ENCODE measurements at places on chromosomes 3 and 15.

GRCh38 chr3:45885979-45886705 is at the start of gene CCR9:
CCR9 (plus strand) TSS chr3:45886543; CDS start chr3:45894934, 8,391 bp downstream.
- no peak for DNase-seq

DNA sequence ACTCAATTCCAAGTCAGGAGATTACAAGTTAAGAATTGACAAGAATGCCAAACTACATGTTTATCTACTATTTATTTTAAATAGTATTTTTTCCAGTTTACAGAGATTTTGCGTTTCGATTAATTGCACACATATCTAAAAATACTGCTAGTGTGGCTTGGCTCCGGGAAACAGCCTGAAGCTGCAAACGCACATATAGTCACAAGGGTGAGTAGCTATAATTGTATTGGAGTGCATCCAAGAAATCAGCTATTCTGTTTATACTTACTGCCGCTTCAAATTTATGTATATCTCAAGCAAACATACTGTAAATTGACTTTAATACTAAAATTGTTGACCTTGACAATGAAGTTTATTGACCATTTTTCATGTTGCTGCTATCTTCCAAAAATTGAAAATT is 77.0 kb upstream of the PLSCR5 start:
- no peak for DNase-seq

- no peak for DNase-seq
These were observed 898.4 kb downstream of the PDCD6IP start for GRCh38 chr3:34696831-34697230.

GRCh38 chr15:81182756-81183438 is 13.8 kb upstream of the IL16 start:
- no peak for DNase-seq

DNA sequence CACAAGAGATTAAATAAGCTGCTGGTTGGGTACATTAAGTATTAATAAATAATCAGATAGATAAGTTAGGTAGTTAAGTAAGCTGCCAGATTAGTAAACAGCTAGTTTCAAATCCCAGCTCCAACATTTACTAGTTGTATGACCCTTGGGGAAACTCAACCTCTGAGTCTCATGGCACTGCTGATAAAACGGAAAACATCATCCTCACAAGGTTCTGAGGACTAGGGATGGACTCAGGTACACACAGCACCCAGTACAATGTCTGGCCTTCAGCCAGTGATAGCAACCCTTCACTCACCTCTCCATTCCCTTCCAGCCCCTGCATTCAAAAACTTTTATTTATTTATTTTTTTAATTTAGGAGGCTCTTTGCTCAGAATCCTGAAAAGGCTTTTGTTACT is 32.3 kb downstream of the B3GNT5 start:
- no peak for DNase-seq

DNA sequence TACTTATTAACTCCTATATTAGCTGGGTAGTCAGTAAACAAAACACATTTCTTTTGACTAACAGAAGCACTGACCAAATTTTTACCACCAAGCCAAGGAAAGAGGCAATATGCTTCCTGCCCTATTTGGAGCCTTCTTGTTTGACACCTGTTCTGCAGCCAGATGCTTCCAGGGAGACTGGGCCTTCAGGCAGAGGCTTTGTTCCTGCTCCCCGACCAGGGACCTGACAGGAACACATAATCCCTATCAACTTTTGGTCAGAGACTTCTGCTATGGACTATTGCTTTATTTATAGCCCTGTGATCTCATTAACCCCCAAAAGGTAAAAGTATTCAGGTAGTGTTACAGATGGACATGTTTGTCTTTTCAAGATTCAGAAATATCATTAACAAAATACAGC is 541.3 kb downstream of the NTRK3 start:
- DNase-seq: no peak

DNA sequence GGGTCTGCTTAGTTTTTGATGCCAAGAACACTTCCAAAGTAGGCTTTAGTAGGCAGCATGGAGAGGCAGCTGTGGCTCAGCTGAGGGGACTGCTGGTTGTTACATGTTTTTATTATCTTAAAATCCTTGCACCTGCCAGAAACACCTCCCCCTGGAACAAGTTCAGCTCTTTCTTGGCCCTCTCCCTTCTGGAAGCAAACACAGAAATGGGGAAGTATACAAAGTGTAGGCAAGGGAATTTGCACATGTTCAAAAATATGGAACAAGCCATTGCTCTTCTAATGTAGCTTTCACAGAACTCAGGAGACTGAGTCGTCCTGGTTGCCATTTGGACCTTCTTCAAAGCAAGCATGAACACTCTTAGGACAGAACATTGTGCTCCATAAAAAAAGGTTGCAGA is 169.1 kb upstream of the SEMA6D start:
- no peak for DNase-seq

DNA sequence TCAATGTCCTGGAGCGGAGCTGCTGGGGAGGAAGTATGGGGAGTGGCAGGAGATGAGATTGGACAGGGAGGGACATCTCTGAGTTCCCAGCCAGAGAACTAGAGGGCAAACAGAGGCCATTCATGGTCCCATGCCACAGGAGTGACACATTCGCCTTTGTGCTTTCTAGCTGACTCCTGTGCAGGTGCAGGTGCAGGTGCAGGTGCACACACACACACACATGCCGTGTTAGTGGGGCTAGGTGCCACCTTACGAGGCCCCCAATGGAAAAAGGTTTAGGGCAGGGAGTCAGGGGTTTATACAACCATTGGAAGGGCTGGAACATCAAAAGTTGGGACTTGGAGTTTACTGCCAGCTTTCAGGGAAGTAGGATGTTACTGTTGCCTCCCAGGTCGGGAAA is 52.0 kb downstream of the TPRA1 start:
- DNase-seq: no peak

DNA sequence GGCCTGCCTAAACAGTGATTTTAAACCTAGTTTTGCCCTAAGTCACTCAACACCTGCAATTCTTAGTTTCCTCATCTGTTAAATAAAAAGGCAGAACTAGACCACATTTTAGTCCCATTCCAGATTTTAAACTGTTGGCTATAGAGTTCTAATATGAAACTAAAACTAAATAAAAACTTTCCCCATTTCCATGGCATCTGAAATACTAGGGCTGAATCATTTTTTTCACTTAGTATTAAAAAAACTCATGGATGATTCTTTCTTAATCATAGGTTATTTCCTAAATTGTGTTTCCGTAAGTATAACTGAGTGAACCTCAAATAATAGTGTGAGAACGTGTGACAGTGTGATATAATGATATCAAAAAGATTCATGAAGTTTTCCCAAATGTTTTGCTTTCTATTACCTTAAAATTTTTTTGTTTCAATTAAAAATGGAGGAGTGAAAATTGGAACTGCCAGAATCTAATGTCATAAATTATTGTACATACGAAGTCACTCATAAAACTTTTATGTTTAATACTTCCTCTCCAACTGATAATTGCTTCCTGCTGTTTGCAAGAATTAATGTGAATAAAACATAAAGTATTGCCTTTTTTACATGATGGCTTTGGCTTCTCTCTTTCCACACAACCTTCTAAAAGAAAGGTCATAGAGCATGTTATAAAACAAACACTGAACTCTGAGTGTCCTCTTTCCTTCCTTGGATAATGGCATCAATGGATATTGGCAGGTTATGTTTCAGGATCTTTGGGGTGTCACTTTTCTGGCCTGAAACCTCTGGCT is 315.1 kb upstream of the MME start:
- no peak for DNase-seq

GRCh38 chr3:105402287-105402801 is 35.6 kb downstream of the ALCAM start:
- no peak for DNase-seq

- no peak for DNase-seq
These were observed 225.7 kb upstream of the PPP2R3A start for GRCh38 chr3:135739779-135740178.

DNA sequence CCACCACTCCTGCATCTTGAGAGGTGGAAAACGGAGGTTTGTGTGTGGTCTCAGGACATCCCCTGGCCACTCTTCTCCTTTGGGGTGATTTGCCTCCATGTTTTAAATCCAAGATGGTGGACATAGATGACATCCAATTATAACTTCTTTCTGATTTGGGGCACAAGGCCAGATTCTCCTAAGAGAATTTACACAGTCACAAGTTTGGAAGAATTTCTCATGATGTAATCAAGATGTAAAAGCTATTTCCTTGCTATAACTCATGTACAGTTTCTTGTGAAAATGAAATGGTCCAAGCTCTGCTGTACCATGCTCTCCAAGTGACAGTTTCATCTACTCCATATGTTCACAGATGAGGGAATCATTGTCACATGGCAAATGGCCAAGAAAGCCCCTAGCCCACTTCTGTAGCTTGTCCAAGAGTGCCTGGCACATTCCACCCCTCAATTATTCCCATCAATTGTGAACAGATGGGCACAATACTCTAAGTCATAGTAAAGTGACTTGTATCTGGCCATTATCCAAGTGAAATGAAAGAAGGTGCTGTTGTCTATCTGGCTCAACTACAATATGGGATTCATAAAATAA is 134.6 kb upstream of the ROPN1 start:
- no peak for DNase-seq

DNA sequence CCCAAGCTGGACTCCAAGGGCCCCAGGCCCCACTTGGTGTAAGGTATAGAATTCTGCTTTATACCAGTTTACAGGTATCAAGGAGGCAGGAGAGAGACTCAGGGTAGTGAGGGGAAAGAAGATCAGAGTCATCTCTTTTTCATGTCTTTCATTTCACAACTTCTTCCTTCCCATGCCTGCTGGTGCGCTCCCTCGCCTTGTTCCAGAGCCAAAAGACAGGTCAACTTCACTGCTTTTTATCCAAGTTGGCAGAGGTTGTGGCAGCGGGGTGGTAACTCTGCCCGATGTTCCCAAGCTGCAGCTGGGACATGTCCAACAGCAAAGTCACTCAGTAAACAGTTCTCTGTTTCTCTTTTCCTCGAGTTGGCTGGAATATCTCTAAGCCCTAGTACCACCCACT is 86.3 kb upstream of the TCF12 start:
- DNase-seq: no peak

DNA sequence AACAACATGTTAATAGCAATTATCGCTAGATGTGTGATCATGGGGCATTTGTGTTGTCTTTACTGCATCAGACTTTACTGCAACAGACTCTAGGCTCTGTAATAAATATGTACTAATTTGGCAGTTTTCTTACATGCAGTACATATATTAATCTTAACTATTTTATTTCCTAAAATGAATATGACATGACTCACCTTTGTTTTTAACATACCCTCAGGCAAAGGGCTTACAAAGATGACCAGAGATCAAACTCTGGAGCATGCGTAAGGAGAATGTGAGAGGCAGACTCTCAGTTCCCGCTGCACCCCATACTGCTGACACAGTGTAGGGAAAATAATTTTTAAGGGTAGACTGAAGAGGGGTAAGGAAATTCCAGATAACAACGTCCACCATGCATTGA is 7.2 kb upstream of the FAM174B start:
- no peak for DNase-seq

DNA sequence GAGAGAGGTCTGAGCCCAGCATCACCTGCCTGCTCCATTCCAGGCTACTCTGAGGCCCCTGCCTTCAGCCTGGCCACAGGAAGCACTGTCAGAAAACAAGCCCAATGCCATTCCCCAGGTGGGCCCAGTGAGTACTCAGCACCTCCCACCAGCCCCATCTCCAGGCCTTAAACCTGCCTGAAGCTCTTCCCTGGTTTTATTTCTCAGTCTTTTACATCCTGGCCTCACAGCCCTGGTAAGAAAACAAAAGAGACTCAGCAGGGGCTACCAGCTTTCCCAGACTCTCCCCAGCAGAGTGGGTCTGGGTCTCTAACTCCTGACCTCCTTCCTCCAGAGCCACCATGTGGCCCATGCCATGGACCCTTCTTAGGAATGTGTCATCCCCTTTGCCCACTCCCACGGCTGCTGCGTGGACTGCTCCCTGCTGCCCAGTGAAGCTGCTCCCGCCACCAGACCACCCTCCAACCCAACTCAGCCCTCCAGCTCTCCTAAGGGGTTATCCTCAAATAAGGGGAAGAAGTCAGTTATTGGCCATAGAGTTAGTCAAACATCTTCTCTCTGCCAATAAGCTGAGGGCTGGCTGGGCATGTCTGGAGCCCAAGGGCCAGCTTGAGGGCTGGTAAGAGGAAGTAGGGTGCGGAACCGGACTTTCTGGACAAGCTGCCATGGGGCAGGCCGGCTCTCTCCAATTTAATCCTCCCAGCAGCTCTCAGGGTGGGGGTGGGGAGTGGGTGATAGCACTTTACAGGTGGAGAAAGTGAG is 116.7 kb upstream of the LINGO1 start:
- no peak for DNase-seq

- DNase-seq: no peak
These were observed 281.0 kb upstream of the TBL1XR1 start for GRCh38 chr3:177478170-177478867.

DNA sequence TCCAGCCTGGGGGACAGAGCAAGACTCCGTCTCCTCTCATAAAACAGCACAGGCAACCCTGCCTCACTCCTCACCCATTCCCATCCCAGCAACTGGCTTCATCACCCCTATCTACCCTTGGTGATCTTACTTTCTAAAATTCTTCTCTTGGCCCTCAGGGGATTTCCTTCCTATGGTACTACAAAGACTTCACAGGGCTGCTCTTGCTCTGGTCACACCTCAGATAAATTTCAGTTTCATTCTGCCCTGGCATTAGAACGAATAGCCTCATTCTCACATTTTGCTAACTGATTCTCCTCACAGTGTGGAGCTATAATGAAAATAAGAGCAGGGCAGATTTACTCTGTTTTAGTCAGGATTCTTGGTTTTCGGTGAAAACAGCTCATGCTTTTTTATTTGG is 22.1 kb upstream of the CRBN start:
- no peak for DNase-seq

- DNase-seq: no peak
These were observed 85.3 kb upstream of the FXR1 start for GRCh38 chr3:180827171-180827570.

DNA sequence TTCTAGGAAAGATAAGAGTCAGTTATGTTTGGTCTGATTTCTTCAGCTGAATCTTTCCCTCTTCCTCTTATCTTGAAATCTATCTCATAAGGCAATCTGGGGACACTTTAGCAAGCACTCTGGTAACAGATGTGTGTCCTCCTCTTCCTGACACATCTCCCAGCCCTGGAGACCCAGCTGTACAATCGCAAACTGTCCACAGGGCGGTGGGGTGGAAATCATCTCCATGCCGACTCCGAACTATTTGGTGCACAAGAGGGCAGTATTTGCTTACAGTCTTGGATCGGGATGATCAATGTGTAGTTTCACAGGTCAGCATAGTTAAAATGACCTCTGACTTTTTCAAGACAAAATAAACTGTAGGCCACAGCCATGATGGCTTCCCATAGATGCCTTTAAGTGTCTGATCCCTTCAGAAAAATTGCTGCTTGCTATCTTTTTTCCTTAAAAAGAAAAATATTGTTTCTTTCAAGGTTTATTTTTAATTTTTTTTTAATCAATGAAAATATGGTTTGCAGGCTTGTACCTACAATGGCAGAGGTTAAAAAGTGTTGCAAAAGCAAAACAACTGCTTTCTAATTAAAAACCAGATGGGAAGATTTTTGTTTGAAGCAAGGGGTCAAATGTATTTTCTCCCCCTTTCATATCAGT is 17.7 kb downstream of the EEFSEC start:
- DNase-seq: no peak

DNA sequence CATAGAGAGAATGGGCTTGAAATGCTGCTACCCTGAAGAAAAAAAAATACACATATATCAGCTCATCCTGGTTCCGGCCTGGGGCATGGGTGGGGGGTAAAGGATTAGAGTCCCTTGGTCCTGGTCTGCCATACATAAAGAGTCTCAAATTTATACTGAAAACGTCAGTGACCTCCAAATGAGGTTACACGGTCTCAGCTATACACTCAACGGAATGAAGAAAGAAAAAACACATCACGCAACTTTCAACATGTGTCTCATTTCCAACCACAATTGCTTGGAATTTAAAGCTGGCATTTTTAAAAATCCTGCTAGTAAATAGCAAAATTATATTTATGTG is 612.8 kb downstream of the MCTP2 start:
- no peak for DNase-seq
